Activated CD4-positive, alpha-beta T cell treated with anti-CD3 and anti-CD28 coated beads for 36 hours (primary cell): ENCODE measurements at places on chromosomes 3 and 15. TPM values are rescaled to one million over a fixed set of nuclear protein-coding genes. Genes with fewer than 3 reads are reported as not detected.

GRCh38 chr3:19598870-19599269 lies 335.1 kb downstream of the EFHB start:
- DNase-seq = no peak

GRCh38 chr3:175184392-175184791 lies 325.3 kb downstream of the NAALADL2 start:
- no peak for DNase-seq

The COPS2 gene
- 95.9 TPM for total RNA-seq

DNA sequence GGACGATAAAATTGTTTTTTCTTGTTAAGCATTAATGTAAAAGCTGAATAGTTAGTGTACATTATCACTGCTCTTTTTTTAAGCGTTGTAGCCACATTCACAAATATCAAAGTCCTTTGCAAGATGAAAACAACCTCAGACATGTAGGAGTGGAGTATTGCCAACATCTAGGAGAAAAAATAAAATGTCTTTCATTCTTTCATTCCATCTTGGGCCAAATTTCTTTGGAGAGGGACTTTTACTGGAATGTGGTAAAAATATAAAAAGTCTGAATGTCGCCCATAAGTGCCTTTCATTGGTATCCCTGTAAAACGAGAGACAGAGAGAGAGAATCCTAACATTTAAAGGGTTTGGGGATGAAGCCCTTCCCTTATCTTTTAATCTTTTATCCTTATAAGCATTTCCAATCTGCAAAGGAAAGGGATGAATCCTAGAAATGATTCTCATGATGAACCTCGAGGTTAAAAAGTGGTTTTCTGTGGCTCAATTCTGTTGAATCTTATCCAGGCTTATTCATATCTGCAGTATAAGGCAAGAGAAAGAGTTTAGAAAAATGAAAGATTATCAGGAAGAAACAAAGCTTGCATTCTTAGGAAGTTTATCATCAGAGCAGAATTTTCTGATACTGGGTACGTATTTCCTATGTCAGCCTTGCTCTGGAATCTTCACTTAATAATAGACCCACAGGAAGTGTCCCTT lies 1031.7 kb downstream of the MCTP2 start:
- DNase-seq = no peak

The TRIM42 gene
- not detected for total RNA-seq
